Stimulated activated CD8-positive, alpha-beta memory T cell treated with anti-CD3 and anti-CD28 coated beads, Interleukin-2, amount 100 ng/mL, for 1 hour (primary cell): ENCODE measurements at places on chromosomes 5 and 9.

GRCh38 chr9:37446401-37446800 lies 18.8 kb downstream of the ZBTB5 start:
- DNase-seq = no peak

DNA sequence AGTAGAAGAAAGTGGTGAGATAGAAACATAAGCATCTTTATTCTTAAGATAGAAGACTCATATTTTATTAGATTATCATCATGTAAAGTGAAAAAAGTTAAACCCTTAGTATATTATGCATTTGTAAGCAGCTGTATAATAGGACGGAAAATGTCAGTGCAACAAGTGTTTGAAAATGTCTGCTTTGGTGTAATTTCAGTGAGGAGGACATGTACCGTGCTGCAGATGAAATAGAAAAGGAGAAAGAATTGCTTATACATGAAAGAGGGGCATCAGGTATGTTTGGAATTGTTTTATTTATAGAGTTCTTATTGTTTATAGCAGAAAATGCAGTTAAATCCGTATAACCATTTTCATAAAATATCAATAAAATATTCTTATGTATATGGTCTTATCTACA lies 8.9 kb downstream of the OTULIN start:
- DNase-seq = no peak

- no peak for DNase-seq
Measured at GRCh38 chr9:68940573-68940972, 73.3 kb downstream of the PRKACG start.

DNA sequence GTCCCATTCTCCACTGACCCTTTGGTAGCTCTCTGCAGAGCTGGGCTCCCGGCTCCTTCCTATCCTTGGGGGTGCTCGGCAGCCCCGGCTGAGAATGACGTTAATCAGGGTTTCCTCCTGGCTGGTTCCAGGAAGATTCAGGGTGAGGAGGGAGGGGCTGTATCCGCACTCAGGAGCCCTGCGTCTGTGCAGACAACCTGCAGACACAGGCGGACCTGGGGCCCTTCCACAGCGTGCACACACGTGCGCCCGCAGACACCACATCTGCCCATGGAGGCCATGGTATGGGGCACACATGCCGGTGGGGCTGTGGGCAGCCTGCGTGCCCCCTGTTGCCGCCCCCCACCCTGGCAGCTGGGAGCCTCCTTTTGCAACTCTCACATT lies 66.6 kb upstream of the RNU6ATAC start:
- DNase-seq = no peak

DNA sequence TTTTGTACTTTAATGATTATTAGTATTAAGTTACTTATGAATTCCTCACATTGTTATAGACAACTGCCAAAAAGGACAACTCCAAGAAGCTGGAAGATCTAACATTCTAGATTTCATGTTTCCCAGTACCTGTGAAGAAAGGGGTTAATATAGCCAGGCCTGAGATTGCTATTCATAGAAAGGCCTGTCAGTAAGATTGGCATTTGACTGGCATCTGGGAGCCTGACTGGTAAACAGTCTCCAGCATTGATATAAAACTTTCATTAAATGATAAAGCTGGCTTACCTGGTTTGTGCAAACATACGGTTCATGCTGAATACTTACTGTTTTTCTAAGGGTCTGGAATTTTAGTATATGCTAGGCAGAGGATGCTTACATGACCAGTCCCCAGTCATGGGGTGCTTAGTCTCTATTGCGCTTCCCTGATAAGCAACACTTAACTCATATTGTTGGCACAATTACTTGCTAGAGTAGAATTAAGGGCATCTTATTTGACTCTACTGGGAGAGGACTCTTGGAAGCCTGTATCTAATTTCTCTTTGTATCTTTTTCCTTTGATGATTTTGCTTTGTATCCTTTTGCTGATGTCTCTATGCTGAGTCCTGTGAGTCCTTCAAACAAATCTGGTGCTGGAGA lies 340.4 kb upstream of the SEMA6A start:
- DNase-seq = no peak

- peak; percentile 38 for DNase-seq
Measured at GRCh38 chr9:128420060-128420650, 502 bp upstream of the CERCAM start.

DNA sequence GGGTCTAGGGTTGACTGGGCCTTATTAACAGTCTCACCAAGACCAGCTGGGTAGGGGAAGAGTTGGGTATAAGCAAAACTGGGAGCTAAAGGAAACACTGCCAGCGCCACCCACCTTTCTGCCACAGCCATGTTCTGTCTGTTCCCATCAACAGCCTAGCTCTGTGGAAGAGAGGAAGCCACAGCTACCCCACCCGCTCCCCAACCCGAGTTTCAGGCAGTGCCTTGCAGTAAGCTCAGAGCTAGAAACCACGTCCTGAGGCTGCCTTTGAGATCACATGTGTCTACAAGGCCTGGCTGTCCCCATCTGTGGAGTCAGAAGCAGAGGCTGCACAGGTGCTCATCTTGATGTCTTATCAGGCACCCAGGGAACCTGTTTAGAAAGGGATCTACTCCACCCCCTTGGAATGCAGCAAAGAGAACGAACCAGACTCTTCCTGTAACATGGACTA lies 15.3 kb downstream of the HNRNPH1 start:
- DNase-seq = no peak

GRCh38 chr5:10856071-10856470 lies 95.0 kb upstream of the DAP start:
- DNase-seq = no peak
